ENCODE measurements at places on chromosomes 1 and 21.

GRCh38 chr1:44014365-44015104, 16.7 kb downstream of the SLC6A9 start:
- ATAC-seq, result no peak

DNA sequence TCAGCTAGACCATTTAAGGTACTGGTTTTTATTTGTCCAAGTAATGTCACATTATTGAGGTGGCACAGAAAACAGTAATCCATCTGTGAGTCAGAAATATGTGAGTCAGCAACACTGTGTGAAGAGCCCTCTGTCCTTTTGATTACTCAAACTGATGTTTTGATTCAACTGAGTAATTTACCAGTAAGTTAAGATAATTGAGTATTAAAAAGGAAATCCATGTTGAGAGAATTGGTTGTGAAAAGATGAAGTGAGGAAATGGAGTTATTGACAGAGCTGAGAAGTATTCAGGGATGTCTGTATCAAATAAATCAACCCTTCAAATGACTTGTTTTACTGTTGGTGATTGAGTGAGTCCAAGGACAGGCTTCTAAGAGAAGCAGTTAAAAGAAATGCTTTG, 302.7 kb upstream of the SGIP1 start:
- no peak for ATAC-seq

GRCh38 chr1:157249739-157250138, 111.5 kb upstream of the ETV3 start:
- ATAC-seq, result no peak

GRCh38 chr1:182595641-182596240, 6.7 kb upstream of the RNASEL start:
- peak; percentile 74 for ATAC-seq

GRCh38 chr21:37101384-37101783, 28.3 kb downstream of the TTC3 start:
- no peak for ATAC-seq
